ENCODE measurements at places on chromosomes 3 and 15.

DNA sequence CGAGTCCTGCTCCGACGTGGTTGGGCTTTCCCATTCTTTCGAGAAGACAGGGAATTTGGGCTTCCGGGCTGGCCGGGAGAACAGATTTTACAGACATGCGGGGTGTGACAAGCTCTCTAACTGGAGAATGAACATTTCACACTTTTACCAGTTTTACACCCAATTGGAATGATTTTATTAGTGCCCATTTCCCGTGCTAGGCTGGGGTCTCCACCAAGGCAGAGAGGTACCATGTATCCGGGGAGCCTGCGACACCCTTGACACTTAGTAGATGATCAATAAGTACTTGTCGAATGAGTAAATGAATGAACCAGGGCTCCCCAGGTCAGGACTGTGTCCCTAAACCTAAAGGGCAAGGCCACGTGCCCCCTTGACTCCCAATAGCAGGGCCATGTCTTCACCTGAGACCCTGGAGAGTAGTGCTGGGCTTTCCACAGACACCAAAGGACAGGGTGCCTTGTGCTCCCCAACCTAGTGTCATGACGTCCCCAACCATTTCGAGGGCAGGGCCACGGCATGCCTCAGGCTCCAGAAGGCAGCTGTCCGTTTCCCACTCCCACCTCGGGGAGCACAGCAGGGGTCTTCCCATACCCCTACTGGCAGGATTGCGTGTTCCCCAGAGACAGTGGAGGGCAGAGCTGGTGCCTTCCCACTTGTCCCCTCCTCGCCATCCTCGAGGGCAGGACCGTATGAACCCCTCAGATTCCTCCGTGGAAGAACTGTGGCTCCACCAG lies 679 bp upstream of the MYD88 start:
- DNase-seq = no peak

GRCh38 chr3:21691036-21691435 lies 60.0 kb downstream of the ZNF385D start:
- DNase-seq = no peak

- peak; percentile 14 for DNase-seq
Observed at GRCh38 chr3:36991923-36992805, 767 bp downstream of the EPM2AIP1 start.

GRCh38 chr15:26864664-26865191 lies 2.1 kb upstream of the GABRA5 start:
- DNase-seq = no peak

DNA sequence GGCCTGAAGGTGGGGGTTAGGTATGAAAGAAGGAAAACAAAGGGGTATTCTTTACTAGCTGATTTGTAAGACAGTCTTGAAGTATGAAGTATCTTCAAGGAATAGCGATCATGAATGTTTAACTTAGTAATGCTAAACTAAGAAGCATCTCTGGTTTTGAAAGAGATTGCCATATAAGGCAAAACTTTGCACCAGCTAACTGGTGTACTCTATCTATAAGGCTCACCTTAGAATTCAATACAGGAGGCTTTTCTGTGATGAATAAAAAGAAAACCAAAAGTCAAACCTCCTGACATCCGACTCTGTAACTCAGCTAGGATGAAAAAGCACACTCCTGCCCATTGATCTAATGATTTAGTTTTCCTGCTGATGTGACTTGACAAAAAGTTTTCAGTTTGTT lies 54.7 kb downstream of the FOXP1 start:
- no peak for DNase-seq

DNA sequence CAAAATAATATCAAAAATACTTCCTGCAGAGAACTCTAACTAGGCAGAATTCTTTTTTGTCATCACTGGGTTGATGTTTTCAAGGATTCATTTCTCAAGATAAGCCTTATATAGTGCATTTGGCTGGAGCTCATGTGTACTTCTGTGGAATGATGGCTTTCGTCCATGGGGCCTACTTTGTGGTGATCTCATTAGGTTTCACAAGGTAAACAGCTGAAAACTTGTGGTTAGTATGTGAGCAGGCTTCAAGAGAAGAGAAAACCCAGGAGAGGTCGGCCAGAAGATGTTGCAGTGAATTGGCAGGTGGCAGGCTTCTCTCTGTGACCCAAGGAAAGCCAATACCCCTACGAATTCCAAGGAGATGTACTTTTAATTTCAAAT lies 121.4 kb upstream of the PHLDB2 start:
- no peak for DNase-seq

DNA sequence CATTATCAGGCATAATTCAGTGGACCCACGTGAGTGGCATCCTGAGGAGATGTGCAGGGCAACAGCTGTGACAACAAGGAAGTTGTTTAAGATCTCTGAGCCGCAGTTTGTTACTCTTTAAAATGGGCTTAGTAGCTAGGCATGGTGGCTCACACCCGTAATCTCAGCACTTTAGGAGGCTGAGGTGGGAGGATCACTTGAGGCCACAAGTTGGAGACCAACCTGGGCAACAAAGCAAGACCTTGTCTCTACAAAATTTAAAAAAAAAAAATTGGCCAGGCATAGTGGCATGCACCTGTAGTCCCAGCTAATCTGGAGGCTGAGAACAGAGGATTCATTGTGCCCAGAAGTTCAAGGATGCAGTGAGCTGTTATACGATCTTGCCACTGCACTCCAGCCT lies 12.2 kb downstream of the SUCLG2 start:
- DNase-seq = no peak

DNA sequence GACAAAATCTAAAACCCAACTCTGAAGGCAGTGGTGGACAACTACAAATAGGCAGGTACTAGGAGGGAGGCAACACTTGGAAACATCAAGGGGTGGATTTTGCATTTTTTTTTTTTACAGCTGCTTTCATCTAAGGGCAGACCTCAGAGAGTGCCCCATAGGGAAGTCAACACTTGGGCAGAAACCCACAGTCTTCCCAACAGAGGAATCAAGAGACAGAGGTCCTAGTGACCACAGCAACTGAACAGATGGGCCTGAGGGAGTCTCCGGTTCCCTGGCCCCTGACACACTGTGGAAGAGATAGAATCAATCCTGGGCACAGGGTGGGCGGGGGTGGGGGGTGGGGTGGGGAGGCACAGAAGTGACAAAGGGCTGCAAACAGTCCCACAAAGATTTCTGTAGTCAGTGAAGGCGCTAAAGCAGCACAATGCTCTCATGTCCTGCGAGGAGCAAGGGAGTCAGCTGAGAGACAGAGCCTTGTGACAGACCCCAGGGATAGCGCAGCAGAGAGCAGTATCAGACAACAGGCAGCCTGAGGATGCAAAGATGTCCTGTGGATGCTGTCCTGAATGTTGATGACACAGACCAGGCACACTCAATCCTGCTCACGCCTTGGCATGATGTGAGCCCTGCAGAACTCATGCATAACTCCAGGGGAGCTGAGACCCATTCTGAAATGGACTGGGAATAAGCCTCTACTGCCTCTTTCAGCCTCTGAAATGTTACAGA lies 6.9 kb upstream of the RFTN1 start:
- no peak for DNase-seq

DNA sequence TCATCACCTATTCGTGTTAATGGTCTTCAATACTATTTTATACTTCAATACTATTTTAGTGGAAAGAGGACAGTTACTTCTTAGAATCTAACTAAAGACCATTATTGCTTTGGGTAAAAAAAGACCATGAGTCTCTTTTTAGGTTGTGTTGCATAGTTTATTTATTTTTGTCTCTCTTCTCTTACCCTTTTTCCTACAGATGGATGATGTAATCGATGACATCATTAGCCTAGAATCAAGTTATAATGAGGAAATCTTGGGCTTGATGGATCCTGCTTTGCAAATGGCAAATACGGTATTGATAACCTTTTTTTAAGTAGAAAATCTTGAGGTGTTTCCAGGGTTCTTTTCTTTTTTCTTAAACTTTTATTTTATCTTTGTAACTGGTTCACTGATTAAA lies 58.5 kb upstream of the SAMMSON start:
- DNase-seq = no peak

- no peak for DNase-seq
Observed at GRCh38 chr3:195046441-195046840, 224.5 kb downstream of the XXYLT1 start.

DNA sequence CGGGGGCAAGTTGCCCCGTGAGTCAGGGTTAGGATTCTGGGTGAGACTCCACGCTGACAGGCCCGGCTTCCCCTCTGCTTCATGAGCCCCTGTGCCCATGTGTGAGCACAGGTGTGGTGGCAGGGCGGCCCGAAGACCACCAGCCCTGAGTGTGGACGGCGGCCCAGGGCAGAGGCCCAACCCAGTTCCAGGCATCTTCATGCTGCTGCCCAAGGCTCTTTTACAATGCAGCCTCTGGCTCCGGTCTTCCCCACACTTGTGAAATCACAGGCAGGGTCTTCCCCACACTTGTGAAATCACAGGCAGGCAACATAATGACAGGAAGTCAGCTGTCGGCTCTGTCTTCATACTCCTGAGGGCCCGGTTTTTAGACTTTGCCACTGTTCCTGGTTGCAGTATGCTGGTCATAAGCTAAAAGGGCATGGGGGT lies 78.8 kb downstream of the AAGAB start:
- DNase-seq = no peak

DNA sequence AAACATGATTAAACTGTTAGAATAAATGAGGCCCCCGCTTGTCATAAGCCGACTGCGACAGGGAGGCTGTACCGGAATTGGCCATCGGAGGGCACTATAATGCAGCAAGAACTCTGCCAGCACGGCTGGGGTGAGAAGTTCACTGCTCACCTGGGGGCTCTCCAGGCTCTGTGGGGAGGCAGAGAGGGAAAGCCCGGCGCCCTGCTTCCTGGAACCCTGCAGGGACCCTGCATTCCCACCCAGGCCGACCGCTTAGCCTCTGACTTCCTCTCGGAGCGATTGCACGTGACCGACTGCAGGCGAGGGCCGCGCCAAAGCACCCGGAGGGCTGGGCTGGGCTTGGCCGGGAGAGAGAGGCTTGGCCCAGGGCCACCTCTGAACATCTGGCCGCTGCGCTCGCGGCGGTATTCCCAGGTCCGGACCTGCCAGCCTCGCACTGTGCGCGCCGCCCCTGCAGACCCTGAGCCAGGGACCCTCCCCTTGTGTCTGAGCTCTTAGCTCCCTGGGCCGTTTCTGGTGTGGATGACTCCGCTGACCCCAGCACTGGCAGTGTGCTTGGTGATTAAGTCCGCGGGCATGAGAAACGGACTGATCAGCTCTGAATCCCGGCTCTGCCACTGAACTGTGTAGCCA lies 26.2 kb downstream of the DRD3 start:
- peak; percentile 65 for DNase-seq

DNA sequence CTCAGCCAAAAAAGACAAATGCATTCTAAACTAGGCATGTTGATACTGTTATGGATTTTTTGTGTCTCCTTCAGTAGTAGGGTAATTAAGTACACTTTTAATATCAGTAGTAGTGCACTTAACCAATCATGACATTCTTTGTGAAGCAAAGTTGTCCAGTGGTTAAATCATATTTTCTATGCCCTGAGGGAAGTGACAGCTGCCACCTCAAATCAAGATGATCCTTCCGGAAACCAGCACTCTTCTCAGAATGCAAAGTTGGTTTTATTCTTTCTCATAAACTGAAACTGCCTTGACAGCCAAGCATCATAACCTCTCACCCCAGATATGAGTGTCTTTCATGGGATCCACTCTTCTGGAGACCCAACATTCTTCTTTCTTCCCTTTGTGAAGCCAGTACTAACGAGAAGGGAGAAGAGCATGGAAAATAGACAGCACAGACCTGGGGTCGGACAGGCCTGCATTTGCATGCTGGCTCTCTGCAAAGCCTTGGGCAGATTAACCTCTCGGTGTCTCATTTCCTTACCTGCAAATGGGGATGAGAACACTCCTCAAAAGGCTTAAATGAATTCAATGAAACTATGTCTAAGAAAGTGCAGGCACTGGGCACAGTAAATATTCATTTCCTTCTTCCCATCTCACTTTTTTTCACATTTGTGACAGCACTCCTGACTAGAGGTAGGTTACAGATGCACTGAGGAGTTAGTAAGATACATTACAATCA lies 13.2 kb downstream of the AAGAB start:
- DNase-seq = no peak

DNA sequence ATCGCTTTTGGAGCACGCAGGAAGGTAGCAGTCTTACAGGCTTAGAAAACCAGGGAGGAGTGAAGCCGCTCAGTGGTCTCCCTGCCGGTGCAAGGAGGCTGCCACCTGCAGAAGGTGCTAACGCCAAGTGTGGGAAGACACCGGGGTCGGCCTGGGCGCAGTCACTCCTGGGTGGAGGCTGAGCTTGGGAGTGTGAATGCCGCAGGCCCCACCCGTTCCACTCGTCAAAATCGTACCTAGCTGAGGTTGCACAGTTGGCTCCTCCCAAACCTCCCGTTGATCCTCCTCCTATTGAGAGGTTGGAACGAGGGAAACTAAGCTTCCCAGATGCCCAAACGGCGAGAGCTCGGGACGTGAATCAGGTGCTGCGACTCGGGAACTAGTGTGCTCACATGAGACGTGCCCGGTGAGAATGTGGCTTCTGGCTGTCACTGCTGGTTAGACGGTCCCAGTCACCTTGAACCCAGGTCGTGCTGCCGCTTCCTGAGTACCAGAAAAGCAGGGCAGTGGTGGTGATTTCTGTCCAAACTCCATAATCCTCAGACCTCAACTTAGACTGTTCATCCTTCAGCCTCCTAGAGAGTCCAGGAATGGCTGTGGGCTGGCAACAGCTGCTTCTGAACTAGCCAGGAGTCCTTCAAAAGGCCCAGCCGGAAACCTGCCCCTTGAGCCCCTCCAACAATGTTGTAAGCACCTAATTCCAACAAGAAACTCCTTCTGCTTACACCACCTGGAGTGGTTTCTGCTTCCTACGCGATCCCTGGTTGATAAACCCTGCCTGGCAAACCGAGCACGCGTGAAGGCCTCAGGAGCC lies 156.0 kb downstream of the XXYLT1 start:
- DNase-seq = no peak

DNA sequence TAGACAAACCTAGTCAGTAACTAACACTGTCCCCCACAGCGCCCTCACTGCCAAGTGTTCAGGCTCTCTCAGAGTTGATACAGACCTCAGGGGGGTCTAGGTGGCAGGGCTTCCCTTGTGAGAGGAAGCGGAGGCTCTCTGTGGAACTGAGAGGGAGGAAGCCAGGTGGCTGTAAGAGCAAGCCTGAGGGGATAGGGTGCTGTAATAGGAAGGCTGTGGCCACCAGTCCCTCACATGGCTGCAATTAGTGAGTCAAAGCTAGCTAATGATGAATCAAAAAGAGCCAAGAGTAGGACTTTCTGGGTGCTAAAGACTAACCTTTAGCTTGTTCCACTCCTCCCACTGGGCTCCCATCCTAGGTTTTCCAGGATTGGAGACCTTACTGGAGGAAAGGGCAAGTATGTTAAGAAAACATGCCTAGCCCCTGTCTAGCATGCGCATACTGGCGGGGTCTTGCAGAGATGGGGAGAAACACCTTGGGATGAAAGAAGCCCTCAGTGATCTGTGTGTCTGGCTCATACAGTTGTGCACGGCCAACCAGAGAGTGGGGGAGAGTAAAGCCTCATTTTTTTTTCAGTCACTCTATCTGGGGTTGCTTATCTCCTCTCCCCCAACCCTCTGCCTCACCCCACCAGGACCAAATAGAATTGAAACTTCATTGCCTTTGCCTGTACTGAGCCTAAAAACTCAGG lies 13.3 kb upstream of the SOX2 start:
- no peak for DNase-seq

All from activated CD8-positive, alpha-beta memory T cell treated with anti-CD3 and anti-CD28 coated beads for 48 hours (primary cell).